ENCODE measurements at places on chromosomes 7 and 10. TPM values are rescaled to one million over a fixed set of nuclear protein-coding genes. Genes with fewer than 3 reads are reported as not detected.

Gene BTBD16
- total RNA-seq = not detected

Gene EPO
- not detected for total RNA-seq

Gene DYNC1I1
- 4.5 TPM for total RNA-seq

- no peak for DNase-seq
Observed at GRCh38 chr10:3060481-3060889, 6.9 kb upstream of the PFKP start.

DNA sequence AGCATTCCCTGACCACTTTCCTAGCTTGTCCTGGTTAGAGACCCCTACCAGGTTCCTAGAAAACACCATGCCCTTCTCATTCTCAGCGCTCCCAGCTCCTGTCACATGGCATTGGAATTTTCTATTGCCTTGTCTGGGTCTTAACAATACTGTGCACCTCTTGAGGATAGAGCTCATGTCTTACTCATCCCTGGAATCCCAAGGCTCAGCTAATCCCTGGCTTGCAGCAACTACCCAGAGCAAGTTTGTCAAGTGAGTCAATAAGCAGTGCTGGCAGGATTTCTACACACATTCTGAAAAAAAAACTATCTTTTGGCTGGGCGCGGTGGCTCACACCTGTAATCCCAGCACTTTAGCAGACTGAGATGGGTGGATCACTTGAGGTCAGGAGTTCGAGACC, 11.7 kb upstream of the PRDX3 start:
- no peak for DNase-seq

DNA sequence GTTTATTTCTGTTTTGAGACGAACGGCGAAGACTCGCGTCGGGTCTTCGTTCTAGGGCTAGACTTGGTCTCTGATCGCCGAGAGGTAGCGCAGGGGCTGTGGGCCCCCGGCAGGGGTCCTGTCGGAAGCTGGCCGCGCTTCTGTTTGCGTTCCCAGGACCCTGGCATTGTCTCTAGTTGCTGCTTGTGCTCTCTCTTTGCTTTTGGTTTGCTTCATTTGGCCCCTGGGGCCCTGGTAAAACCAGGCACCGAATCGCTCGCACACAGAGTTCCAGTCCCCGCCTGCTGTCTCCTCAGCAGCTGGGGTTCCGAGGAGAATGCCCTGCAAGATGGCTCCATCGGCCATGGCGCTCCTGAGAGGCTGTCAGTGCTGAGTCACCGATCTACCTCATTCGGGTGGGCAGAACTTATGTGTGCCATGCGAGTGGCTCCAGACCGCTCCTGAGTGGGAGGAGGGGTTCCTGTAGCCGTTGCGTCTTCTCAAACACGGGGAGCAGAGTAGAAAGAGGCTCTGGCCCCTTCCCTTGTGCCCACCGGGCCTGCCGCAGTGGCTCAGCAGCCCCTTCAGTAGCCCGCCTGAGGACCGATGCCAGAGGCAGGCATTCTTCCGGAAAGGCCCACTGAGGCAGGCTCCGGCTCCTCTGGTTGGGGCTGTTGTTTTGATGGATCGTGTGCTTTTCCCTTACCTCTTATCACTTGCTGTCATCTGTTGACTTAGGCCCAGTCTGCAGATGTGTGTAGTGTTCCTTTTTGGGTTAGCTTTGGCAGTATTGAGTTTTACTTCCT, 826 bp downstream of the CHPF2 start:
- DNase-seq = peak; percentile 49

GRCh38 chr7:121537031-121537430, 140.9 kb upstream of the FAM3C start:
- no peak for DNase-seq

DNA sequence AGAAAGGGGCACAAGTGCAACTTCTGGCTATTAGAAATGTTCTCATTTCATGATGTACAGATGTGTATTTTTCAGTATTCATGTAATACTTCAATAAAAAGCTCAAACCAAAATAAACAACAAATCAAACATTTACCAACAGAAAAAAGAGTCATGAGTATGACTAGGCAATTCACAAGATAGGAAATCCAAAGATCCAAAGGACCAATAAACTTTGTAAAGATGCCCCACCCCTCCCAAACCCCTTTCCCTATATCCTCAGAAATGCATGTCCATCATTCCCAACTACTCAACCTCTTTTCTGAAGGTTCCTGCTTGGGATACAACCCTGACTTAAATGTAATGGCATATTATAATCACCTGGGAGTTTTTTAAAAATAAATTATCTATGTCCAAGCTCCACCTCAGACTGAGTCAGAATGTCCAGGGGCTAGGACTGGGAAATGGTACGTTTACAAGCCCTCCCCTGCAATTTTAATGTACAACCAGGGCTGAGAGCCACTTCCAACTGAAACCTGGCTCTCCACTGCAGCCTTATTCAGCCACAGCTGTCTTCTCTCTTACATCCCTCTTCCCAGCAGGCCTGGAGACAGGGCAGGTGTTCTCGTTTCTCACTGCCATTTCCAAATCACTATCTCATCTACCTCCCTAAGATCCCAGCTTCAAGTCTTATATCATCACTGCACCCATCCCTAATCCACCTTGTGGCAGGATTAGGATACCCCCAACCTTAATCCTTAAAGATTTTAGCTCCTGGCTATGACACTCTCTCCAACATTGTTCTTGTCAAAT, 36.5 kb downstream of the COA1 start:
- DNase-seq = no peak

- no peak for DNase-seq
Observed at GRCh38 chr7:129797214-129797789, 155.5 kb downstream of the UBE2H start.
